Stimulated activated CD8-positive, alpha-beta memory T cell treated with anti-CD3 and anti-CD28 coated beads, Interleukin-4, amount 100 ng/mL, for 1 hour (primary cell): ENCODE measurements at places on chromosomes 1 and 21.

DNA sequence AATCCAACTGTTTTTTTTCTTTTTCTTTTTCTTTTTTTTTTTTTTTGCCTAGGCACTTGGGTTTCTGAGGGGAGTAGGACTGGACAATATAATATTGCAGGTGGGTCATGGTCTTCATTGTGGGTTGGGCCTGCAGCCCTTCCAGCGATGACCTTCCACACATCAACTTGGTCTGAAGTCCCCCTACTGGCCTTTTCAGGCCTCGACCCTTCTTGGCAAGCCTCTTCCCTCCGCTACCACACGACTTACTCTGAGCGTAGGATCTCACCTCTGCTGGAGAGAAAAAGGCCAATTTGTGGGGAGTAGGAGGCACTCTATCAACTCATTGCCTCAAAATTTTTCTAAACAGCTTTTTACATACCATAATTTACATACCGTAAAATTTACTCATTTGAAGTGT lies 51.1 kb upstream of the GRIK3 start:
- no peak for DNase-seq

- no peak for DNase-seq
These were observed 20.7 kb downstream of the ACTL8 start for GRCh38 chr1:17775796-17776195.

DNA sequence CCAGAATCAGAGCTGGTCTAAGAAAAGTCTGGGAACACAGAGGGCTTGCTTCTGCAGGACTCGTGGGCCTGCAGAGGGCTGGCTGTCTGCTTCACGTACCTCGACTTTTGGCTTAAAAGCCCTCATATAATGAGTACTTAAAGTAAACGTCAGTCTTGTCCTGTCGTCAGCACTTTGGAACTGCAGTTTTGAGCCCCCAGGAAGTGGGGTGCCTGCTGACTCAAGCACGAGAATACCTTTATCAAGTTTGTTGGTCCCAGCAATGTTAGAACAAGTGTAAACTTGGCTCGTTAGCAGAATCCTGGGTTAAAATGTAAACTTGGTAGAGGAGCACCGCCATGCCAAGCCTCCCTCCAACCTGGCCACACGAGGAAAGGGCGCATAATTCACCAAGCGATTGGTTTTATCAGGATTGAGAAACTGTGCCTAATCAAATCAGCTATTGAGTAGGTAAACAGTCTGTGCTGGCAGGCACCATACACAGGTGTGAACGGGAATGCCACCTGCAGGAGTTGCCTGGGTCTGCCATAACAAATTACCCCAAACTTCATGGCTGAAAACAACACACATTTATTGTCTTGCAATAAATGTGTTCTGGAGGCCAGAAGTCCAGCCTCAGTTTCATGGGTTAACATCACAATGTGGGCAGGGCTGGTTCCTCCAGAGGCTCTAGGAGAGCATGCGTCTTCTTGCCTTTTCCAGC lies 45.0 kb upstream of the FHAD1 start:
- DNase-seq: no peak

GRCh38 chr1:204294357-204294756 lies 65.4 kb downstream of the PLEKHA6 start:
- DNase-seq: no peak

DNA sequence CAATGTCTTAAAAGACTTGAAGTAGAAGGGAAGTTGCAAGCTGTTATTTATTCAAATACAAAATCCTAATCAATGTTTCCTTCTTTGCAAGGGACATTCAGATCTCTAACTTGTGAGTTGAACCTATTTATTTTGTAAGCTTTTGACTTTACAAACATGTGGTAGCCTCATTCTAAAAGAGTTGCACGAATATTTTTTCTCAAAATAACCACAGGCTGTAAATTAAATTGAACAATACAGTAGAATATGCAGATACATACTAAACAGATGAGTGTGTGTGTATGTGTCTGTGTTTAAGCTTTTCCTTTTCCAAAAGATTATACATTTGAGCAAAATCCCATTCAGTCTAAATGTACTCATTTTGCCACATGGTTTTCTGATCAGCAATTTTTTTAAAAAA lies 4.8 kb upstream of the DYNLT5 start:
- DNase-seq: no peak

DNA sequence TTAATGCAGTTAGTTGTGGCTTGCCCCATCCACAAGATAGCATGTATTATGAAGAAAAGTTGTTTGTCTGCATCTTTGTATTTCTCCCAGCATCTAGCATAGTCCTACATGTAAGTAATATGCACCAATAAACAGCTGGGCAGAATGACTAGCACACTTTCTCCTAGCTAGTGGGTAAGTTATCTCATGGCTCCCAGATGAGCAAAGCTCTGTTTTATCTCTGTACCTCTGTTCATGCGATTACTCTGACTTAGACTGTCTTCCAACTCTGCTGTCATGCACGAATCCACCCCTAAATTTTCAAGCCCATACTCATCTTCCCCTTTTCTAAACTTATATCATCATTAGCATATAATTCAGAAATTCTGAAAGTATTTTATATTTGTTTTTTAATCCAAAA lies 37.5 kb upstream of the KCTD3 start:
- DNase-seq: no peak

GRCh38 chr1:4375812-4376211 lies 278.6 kb upstream of the AJAP1 start:
- no peak for DNase-seq

DNA sequence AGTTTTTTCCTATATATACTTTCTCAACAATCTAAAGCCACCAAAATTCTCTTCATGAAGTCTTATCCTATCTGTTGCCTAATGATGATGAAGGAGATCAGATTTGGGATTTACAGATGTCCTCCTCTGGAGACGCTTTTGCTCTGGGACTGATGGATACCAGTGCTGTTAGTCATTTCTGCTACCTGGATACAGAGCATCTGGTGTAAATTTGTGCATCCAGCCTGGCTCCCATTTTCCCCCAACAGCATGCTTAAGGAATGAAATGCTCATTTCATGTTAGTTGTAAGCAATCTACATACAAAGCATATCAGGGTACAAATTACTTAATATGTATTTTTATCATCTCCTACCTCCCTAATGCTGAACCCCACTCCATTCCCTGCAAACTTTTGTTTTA lies 57.7 kb downstream of the HNRNPR start:
- no peak for DNase-seq

GRCh38 chr1:63950023-63950422 lies 176.2 kb downstream of the ROR1 start:
- no peak for DNase-seq

DNA sequence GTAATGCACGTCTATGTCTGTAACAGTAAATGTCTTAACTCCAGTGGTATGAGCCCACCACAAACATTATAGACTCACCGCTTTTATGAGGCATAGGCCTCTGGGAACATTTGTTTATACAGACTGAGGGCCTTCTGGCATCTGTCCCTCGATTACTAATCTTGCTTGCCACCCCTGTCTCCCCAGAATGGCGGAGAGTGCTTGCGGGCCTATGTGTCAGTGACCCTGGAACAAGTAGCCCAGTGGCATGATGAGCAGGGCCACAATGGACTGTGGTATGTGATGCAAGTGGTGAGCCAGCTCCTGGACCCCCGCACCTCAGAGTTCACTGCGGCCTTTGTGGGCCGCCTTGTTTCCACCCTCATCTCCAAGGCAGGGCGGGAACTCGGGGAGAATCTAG lies 18.3 kb upstream of the SHISA4 start:
- DNase-seq: no peak

DNA sequence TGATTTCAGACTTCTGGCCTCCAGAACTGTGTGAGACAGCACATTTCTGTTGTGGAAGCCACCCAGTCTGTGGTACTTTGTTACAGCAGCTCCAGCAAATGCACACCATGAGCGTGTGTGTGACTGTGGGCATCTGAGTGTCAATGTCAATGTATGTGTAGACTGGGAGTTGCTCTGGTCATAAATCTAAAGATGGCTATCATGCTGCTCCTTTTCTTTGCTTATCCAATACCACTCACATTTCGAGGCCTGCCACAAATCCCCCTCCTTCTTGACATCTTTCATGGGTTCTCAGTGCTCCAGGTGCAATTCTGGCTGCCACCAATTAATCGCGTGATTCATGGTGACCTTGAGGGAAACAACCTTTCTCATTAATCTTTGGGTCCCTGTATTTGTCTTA lies 141.2 kb downstream of the RWDD3 start:
- DNase-seq: no peak

DNA sequence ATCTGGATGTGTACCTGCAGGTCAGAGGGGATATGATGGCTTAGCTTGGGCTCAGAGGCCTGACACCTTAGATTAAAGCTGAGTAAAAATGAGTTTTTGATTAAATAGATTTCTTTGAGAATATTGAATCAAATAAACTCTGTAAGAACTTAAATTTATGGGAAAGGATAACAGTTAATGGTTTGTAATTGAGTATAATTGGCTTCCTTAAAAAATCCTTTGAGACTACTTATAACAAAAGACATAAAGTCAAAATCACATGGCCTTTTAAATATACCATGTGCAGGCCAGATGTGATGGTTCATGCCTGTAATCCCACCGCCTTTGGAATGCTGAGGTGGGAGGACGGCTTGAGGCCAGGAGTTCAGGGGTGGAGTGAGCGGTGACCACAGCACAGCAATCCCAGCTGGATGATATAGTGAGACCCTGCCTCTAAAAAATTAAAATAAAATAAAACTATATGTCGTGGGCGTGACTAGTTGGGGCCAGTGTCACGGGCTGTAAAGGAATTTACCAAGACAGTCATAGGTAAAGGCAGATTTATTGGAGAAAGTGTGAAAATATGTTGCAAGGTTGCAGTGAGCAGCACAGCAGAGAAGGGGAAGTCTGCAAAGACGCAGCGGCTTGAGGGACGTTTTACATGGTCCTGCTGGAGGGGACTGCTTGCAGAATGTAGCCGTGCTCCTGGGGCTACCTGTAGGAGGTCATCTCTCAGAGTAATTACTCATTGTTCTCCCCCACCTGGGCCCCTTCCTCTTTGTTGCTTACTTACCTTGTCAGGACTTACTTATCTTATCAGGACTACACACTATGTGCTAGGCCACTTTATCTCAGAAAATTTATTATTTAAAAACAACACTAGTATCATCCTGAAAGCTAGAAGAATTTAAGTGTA lies 122.3 kb downstream of the ZMYM4 start:
- DNase-seq: no peak

DNA sequence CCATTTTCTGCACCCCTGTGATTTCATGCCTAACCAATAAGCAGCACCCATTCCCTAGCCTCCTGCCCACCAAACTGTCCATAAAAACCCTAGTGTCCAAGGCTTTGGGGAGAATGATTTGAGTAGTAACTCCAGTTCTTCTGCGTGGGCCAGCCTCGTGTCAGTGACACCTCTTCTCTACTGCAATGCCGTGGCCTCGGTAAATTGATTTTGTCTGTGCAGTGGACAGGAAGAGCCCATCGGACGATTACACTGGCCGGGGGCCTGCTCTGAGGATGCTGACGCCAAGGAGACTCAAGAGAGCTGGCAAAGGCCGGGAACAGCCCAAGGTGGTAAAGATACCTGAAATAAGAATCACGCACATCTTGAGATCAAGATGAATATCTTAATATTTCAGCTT lies 29.3 kb downstream of the RSPH1 start:
- DNase-seq: no peak

GRCh38 chr1:209627027-209627731 lies 25.0 kb downstream of the LAMB3 start:
- DNase-seq: no peak

GRCh38 chr1:154154534-154155191 lies at the start of gene NUP210L:
TSS of gene NUP210L (minus strand) at chr1:154155073.
- no peak for DNase-seq

GRCh38 chr1:165034136-165034809 lies 322.2 kb downstream of the LMX1A start:
- DNase-seq: no peak
